ENCODE measurements at places on chromosomes 1 and 21.

GRCh38 chr21:31201144-31201543, 142.9 kb downstream of the TIAM1 start:
- DNase-seq, result no peak

GRCh38 chr1:32525661-32526444, 13.4 kb upstream of the ZBTB8A start:
- DNase-seq, result no peak

- no peak for DNase-seq
Measured at GRCh38 chr1:153288634-153289275, 24.0 kb downstream of the PGLYRP3 start.

GRCh38 chr1:245771511-245772281, 616.9 kb downstream of the KIF26B start:
- peak; percentile 94 for DNase-seq

GRCh38 chr1:165055581-165055980, 300.9 kb downstream of the LMX1A start:
- DNase-seq, result no peak

- no peak for DNase-seq
Measured at GRCh38 chr1:241286486-241286885, 70.5 kb downstream of the RGS7 start.

DNA sequence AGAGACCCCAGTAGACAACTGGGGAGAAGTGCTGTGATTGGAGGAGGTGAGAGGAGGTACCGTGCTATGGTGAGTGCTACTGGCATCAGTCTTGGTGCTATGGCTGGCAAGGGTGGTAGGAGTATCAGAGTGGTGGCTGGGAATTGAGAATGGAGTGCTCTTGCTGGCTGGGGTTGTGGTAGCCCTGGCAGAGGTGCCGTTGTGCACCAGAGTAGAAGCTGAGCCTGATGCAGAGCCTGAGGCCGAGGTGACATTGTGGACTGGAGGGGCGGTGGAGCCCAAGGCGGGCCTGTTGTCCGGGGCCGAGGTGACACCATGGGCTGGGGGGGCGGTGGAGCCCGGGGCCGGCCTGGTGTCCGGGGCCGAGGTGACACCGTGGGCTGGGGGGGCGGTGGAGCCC, 14.6 kb downstream of the TRIM46 start:
- DNase-seq, result no peak

DNA sequence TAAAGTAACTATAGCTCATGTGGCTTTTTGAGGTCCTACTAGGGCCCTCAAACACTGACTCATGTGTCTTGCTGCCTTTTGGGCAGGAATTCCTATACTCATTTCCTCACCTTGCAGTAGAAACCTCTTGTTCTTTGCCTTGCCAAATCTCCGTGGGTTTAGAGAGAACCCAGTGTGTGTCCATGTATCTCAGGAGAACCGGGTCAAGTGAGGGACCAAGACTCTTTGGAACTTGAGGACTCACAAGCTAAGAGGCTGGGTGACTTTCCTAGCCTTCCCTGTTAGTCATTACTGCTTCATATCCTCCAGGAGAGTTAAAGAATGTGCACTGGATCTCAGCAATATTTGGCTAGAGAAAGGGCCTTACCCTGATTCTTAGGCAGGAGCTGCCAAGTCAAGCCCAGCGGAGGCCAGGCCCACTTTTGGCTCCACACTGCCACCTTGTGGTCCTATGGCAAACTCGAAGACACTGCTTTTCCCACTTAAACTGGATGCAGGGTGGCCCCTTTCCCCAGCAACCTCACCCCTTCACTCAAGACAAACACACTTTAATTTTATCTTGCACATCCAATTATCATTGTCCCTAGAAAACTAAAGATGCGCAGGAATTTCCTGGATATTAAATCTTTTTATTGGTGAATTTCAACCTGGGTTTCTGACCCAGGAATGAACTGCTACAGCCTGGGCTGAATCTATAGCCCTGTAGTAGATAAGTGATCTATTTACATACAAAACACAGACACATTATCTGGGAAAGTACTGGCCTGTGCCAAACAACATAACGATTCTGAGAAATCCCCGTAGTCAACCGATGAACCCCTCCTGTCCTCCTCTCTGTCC, 10.6 kb downstream of the AVPR1B start:
- peak; percentile 56 for DNase-seq

DNA sequence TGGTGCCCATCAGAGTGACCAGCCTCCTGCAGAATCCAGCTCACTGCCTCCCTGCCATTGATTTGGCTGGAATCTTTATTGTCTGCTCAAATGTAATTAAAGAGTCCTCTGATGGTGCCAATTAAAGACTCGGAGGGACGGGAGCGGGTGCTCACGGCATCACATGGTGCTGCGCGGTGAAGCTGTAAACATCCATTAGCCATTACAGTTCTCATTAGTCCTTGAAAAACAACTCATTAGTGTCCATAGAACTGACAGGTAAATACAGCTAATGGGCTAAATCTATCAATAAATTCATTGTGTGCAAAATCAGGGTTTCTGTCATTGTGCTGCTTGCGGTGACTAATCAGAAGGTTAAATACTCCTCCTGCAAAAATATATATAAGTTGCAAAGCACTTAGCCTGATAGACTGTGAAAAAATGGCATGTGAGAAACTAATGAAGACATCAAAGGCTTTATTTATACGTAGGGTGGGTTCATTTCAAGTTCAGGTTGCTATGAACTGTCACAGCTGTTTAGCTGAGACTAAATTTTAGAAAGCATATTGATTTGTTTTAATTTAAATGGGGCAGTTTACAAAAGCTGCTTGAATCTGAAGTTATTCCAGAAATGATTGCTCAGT, 289.8 kb upstream of the POU3F1 start:
- DNase-seq, result no peak

DNA sequence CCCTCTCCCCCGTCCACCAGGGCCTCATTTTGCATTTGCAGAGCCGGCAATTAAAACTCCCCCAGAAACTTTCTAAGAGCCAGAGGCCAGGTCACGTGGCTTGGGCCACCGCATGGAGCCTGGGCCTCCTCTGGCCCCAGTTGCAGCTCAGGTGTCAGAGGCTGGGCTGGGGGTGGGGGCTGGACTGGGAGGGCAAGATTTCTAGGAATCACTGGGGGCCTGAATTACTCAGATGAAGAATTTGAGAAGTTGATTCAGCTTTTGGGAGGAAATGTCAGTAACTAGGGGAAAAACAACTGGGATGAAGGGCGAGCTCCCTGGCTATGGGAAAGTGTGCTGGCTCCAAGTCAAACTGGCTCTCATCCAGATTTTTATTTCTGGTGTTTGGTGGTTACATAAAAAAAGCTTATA, 151.0 kb downstream of the CDC7 start:
- DNase-seq, result no peak

DNA sequence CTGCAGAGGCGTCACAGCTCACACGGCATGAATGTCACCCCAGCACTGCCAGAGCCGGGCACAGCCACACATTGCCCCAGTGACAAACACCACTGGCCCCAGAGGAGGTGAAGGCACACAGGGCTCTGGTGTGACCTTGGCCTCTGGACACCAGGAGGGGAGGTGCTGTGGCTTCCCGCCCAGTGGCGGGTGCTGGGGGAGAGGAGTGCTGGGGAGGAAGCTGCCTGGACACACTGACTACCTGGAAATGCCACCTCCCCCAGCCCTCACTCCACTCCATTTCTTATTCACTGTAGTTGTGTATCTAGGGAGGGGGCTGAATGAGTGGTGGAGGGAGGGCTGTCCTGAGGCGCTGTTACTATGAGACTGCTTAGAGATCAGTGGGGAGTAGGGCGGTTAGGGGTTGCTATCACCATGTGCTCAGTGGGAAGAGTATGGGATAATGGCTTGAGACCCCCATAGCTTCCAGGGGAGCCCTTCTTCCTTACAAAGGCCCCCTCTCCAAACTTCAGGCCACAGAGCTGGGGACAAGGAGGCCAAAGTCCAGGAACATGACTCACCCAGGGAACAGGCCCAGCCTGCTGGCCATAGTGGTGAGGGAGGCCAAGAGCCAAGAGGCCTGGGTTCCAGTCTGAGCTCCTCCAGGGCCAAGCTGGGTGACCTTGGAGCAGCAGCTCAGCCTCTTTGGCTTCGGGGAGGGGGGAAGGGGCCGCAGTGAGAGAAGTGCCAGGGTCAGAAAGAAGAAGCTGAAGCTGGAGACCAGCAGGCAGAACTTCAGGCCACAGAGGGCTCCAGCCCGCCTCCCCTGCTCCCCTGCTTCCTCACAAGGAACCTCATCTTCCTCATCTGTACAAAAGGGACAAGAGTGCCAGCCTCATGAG, 40.1 kb downstream of the AHDC1 start:
- DNase-seq, result no peak

- DNase-seq, result no peak
Measured at GRCh38 chr1:208192995-208193394, 51.2 kb downstream of the PLXNA2 start.

DNA sequence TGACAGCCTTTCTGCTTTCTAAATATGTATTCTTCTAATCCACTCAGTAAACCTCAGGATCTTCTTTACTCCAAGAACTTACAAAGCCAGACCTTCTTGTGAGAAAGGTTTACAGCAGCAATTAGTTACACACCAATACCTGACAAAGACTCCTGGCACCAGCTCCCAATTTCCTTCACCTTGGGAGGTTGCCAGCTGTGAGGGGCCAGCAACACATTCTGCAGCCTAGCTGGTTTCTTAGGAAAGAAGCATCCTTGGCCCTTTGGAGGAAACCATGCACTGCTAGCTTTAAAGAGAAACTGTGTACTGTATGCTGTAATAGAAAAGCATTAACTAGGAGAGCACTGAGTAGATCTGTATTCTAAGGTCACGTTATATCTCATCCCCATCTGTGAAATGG, 10.8 kb downstream of the FYB2 start:
- no peak for DNase-seq

DNA sequence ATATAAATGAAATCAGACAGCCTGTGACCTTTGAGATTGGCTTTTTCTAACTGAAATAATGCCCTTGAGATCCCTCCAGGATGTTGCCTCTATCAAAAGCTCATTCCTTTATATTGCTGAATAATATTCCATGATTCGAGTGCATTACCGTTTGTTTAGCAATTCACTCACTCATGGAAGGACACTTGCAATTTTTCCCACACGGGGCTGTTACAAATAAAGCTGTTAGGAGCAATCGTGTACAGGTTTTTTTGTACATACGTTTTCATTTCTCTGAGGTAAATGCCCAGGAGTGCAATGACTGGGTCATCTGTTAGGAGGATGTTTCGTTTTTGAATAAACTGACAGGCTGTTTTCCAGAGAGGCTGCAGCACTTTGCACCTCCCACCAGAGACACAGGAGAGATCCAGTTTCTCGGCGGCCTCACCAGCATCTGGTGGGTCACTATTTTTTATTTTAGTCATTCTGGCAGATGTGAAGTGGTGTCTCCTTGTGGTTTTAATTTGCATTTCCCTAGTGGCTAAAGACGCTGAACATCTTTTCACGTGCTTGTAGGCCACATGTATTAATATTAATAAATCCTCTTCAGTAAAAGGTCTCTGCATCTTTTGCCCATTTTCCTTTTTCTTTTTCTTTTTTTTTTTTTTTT, 11.0 kb downstream of the PRDM15 start:
- DNase-seq, result no peak

- no peak for DNase-seq
Measured at GRCh38 chr1:53259932-53260331, 21.6 kb upstream of the MAGOH start.

DNA sequence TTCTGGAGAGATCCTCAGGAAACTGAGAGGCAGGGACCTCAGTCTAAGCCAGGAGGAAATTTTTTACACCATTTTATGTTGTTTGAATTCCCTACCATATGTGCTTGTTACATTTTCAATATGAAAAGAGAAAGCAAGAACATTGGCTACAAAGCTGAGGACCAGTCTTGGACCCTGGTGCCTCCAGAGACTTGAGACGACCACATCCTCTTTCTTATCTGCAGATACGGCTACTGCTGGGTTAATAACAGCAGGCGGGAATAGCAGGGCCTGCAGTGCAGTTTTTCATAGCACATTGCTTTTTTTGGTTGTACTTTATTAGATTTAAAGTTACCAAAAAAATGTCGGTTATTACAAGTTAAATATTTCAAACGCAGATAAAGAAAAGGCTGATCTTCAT, 3.9 kb downstream of the KDM4A start:
- DNase-seq, result no peak

- no peak for DNase-seq
Measured at GRCh38 chr1:42847111-42847595, 740 bp downstream of the ZNF691 start.
